Stimulated activated memory B cell treated with anti-CD40 and anti-IgM and Interleukin-4, amounts not matched to agents 10 μg/mL and 1 μg/mL and 100 μg/mL, for 72 hours (primary cell): ENCODE measurements at places on chromosomes 16 and 17.

GRCh38 chr17:42405963-42406495 lies 17.0 kb downstream of the CAVIN1 start:
- ATAC-seq = peak; percentile 76

GRCh38 chr17:49583889-49584288 lies 8.2 kb downstream of the NXPH3 start:
- no peak for ATAC-seq

- no peak for ATAC-seq
Measured at GRCh38 chr17:81233316-81233715, 5.5 kb downstream of the TEPSIN start.

DNA sequence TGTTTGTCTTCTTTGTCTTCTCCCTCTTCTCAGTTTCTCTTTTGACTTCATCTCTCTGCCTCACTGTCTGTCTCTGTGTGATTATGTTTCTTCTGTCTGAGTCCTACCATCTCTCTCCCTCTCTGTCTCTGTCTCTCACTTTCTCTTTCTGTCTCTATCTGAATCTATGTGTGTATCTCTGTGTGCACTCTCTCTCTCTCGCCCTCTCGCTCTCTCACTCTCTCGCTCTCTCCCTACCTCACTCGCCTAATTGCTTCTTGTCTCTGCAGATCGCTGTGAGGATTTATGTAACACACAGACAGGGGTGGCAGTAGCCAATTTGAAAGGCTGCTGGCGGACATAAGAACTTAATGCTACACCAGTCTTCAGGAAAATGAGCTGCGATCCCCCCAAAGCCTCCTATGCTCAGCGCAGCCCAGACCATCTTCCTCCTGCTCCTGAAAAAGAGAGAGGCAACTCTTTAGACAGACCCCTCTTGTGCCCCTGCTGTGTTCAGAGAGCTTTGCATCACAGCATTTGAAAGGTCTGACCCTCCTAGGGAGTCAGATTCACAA lies 140.9 kb downstream of the CCT6B start:
- no peak for ATAC-seq

- no peak for ATAC-seq
Measured at GRCh38 chr16:77898671-77899211, 110.4 kb downstream of the VAT1L start.

- no peak for ATAC-seq
Measured at GRCh38 chr16:2846511-2847310, 11.3 kb downstream of the PRSS22 start.

DNA sequence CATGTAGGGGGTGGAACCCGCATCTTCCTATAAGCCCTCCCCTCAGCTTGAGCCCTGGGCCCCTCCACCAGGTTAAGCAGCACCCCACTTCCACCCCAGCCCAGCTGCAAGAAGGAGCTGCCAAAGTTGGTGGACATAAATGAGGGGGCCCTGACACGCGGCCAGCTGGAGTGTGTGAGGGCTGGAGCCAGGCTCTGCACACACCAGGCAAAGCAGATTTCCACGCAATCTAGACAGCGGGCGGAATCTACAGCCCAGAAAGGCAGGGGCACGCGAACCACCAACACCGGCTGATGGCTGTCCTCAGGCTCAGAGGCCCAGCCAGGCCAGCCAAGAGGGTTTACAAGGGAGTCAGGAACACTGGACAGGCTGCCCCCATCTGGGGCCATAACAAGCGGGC lies 171.2 kb downstream of the ZNF423 start:
- no peak for ATAC-seq

DNA sequence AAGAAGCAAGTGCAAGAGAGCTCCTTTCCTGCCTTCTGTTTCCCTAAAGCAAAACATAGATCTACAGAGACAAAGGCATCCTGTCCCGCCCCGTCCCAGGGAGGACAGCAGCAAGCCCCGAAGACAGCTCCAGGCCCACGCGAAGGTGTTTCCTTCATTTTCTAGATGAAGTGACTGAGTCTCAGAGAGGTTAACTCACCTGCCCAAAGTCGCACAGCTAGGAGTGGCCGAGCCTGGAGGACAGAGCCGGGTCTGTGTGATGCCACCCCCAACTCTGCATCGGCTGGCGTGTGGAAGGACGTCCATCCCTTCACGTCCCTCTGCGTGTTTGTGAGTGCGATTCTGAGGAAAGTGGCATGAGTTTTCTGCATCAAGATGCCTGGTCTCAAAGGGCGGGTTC lies 187.2 kb upstream of the CHMP6 start:
- ATAC-seq = no peak

DNA sequence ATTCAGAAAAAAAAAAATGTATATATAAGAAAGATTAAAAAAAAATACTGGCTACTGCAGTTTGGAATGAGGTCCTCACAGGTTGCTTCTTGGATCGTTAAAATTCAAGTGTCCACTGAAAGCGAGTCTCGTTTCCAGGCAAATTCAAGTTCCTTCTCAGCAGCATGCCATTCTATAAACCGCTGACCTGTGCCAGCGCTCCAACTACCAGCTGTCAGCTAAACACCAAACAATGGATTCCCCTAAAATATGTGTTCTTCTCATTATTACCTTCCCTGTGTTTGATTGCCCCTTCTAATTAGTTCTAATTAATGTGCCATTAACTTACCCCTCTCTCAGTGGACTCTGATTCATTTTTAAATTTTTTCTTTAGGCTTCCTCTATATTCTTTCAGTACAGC lies 92.4 kb downstream of the DNAH9 start:
- ATAC-seq = no peak

DNA sequence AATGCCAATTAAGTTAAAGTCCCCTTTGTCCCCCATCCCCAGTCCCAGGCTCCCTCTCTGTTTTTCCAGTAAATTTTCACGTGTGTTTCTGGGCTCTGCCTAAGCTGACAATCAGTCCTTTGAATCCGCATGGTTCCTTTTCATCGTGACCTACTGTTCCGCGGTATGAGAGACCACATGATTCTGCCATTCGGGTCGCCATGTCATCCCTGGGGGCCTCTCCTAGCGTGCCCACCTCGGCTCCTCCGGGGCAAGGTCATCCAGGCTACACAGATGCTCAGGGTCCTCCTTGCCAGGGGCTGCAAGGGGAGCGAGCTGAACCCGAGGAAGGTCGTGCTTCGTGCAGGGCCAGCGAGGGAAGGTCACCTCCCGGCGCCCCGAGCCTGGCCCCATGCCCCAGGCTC lies 157.6 kb downstream of the RAB11FIP4 start:
- ATAC-seq = peak; percentile 50

GRCh38 chr17:78019976-78020716 lies 61.6 kb downstream of the TNRC6C start:
- ATAC-seq = no peak

DNA sequence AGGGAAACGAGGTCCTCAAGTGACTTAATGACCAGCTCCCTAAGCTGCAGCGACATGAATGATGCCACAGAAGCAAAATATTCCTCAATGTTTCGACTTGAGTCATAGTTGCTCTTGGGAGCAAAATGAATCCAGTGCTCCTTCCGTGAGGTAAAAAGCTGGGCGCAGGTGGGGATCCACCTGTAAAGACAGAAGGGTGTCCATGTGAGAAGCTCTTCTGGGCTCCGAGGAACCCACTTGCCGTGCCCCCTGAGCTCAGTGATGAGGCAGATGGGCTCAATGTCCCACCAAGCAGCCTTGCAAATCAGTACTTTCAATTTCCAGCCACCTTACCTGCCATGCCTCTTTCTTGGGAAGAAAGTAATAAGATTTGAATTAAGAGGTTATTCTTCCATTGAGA lies 25.5 kb downstream of the DNAH3 start:
- ATAC-seq = no peak

DNA sequence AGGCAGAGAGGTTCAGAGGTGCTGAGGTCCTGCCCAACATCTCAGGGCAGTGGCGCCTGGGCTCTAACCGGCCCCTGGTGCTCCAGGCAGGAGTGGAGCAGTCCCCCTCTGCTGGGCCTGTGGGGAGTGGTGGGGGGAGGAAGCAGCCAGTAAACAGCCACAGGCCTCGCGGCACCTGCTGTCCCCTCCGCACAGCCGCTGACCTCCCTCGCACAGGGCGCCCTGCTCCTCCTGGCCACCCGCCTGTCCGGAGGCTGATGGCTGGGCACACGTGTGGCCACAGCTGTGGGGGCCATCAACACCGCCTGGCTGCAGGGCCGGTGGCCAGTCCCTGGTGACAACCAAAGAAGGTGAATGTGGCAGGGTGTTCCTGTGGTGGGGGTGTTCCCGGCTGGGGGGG lies 36.8 kb upstream of the PABPN1L start:
- ATAC-seq = no peak

GRCh38 chr17:17474341-17474740 lies 2.5 kb upstream of the MED9 start:
- ATAC-seq = no peak

DNA sequence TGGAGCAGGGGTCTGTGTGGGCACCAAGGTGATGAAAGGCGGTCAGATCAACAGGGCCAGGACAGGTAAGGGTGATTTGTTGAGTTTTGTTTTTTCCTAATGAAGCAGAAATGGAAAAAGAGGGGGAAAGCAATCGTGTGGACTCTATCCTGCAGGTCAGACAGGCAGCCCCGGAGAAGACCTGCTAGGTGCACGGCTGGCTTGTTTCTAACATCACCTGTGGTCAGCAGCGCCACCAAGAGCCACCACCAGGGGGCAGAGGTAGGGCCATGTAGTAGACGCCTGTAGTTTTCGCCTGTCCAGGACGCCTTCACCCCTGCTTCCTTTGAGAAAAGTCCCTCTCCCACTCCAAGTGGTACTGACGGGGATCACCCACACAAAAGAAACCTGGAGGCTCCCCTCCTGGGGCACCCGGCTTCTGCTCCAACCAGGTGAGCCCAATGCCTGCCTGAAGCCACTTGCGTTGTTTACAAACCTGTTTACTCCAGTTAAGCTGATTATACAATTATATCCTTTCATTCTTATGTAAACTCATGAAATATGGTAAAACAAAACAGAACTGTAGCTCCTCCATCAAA lies 54.2 kb upstream of the SEC14L1 start:
- peak; percentile 71 for ATAC-seq

DNA sequence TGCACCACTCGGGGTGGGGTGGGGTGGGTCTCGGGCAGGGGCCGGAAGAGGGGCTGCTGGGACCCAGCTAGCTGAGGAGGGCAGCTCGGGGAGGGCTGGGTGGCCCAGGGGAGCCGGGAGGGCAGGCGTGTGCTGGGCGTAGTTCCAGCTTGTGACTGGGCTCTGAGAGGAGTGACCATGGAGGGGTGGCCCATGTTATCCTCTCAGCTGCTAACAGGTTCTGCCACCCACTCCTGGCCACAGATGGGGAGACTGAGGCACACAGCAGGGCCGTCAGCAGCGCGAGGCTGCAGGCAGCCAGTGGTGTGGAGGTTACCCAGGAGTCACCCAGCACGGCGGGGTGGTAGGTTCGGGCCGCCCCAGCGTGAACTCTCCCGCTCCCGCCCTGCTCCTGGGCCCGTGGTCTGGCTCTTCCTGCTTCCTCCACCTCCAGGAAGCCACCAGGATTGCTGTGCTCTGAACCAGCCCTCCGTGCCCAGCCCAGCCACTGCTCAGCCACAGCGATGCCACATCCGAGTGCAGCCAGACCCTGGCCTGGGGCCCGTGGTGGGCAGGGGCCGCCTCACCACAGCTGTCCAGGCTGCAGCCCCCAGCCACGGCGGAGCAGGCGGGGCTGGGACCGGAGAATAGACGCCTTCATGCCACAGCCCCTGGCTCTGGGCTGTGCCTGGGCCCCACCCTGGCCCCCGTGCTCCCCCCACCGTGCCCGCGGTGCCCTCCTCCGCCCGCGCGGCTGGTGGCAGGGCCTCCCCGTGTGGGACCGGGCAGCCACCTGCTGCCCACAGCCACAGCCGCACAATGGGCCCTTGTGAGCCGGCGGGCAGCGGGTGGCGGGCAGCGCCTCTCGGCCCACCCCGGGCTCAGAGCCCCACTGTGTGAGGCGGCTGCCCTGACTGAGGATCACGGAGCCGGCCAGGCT lies 26.3 kb upstream of the SSTR5 start:
- peak; percentile 32 for ATAC-seq

DNA sequence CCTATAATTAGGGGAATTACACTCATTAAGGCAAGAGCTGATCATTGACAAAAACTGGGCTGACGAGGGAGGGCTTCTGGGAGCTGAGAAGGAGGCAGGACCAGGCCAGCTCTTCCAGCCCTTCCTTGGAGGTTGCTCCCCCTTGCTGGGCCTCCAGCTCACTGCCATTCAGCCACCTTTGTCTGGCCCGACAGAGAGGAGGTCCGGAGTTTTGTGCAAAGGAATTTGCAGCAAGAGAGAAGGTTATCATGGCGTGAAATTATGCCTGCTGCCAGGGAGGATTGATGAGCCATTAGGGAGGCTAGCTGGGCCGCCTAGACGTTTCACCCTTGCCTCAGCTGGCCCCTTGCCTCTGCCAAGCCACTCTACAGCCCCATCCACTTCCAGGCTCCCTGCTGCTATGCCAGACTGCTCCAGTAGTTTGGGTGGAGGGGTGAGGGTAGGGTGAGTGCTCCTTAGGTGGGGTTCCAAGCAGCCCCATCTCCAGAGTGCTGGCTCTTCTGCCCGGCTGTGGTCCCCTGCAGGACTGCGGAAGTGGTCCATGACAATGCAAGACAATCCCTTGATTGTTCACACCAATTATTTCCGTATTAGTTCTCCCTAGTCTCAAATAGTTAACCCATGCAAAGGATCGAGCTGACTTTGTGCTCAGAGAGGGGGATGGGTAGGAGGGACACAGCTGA lies 17.1 kb upstream of the PHF12 start:
- no peak for ATAC-seq

GRCh38 chr16:88195911-88196465 lies 186.8 kb upstream of the ZNF469 start:
- no peak for ATAC-seq

DNA sequence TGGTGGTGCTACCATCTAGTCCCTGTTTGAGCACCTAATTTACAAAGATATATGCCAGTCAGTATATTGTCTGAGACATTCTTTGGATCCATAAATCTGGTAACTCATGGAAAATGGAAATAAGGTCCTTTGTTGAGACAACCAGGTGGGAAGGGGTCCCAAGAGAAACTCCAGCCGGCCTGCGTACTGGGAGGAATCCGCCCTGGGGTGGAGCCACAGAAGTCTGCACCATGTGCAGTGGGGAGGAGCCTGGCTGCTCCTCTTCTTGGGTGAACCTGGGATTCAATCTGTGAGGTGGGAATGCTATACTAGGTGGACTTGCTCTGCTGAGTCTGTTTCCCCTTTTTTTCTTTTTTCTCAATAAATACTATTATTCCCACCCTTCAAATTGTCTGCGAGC lies 339.2 kb upstream of the TNRC6C start:
- no peak for ATAC-seq

DNA sequence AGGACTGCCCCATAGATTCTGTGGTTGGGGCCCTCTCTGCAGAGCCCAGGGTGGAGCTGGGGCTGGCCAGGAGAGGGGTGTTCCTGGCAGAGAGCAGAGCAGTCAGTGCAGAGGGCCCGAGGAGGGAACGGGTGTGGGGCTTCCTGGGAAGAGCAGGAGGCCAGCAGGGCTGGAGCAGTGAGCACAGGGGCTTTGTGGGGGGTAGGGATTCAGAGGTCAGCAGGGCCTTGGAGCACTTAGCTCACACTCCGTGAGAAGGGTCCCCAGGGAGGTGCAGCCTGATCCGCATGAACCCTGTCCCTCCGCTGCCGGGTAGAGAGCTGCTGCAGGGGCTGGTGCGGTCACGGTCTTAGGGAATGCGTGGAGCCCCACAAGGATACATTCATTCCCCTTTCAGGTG lies 113.0 kb upstream of the CIBAR2 start:
- ATAC-seq = no peak
